A549 (cell line): ENCODE measurements at places on chromosomes 16 and 17. TPM values are rescaled to one million over a fixed set of nuclear protein-coding genes. Genes with fewer than 3 reads are reported as not detected.

PIK3R5 gene
- polyA plus RNA-seq: not detected in 3 replicates

JMJD8 gene
- 72.6 to 77.0 TPM (median 73.7 TPM) in 3 replicates for polyA plus RNA-seq

C16orf86 gene
- 0.05 to 0.21 TPM (median 0.06 TPM) in 3 replicates for polyA plus RNA-seq

RPL19 gene
- 2,724 to 2,918 TPM (median 2,862 TPM) in 3 replicates for polyA plus RNA-seq

CD300E gene
- not detected in 3 replicates for polyA plus RNA-seq

SYT17 gene
- polyA plus RNA-seq: 8.3 to 10.7 TPM (median 9.8 TPM) in 3 replicates

CLDN6 gene
- 0.13 to 0.25 TPM (median 0.20 TPM) in 3 replicates for polyA plus RNA-seq

OR2C1 gene
- polyA plus RNA-seq: not detected in 3 replicates

TLCD2 gene
- polyA plus RNA-seq: 3.1 to 3.8 TPM (median 3.5 TPM) in 3 replicates

TRIM25 gene
- 38.3 to 40.7 TPM (median 39.8 TPM) in 3 replicates for polyA plus RNA-seq

ASPHD1 gene
- polyA plus RNA-seq: 20.6 to 22.2 TPM (median 21.6 TPM) in 3 replicates

NUDT16L1 gene
- polyA plus RNA-seq: 21.8 to 24.4 TPM (median 22.9 TPM) in 3 replicates

GRCh38 chr16:7964167-7964566 lies 626.1 kb downstream of the TMEM114 start:
- no peak for DNase-seq

DNA sequence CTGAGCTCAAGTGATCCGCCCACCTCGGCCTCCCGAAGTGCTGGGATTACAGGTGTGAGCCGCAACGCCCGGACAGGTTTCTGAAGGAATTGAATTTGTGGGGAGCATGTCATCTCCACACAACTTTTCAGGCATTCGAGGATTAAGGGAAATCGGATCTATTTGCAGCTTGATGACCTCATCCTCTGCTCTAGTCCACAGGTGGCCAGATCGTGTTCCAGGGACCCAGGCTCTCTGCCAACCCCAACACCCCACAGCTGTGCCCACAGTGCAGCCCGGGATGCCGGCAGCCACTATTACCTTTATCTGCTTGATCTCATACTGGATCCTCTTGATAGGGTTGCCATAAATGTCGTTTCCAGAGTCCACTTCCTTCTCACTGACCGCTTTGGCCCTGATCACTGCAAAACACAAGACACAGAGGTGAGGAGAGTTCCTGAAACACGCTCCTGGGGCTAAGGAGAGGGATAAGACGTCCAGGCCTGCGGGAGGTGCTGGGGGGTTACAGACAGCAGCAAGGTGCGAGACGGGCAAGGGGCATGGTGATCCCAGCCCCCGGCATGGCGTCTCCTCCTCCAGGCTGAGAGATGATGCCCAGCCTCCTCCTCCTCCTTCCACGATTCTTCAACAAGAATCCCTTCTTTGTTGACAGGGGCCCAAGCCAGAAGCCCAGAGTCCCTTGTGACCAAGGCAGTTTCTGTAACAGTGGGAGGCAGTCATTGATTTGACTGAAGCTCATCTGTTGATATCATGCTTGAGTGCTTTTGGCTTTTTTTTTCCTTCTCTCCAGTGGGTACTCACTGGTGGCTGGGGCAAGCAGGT lies 29.3 kb downstream of the CEP295NL start:
- no peak for DNase-seq

DNA sequence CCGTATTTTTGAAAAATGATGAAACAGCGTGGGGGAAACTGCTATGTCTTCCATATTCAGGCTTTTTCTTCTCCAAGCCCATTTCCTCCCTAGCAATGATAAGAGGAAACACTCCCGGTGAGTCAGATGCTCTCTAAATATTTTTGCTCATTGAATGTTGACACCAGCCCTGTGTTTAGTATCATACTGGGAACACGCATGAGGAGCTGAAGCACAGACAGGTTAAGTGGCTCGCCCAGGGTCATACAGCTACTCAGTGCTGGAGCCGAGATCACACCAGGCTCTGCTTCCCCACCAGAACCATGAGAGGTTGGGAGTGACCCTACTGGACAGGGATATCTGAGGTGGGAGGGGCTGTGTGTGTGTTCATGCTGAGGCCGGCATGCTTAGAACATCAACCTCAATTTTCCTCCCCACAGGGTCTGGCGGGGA lies 37.8 kb upstream of the ADGRG1 start:
- peak; percentile 44 for DNase-seq

DNA sequence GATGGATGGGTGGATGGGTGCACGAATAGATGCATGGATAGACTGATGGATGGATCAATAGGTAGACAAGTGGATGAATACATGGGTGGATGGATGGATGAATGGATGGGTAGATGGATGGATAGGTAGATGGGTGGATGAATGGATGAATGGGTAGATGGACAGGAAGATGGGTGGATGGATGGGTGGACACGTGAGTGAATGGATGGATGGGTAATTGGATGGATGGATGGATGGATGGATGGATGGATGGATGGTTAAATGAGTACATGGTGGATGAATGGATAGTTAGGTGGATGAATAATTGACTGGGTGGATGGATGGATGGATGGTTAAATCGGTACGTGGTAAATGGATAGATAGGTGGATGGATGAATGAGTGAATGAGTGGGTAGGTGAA lies 89.7 kb upstream of the ZNF469 start:
- no peak for DNase-seq

DNA sequence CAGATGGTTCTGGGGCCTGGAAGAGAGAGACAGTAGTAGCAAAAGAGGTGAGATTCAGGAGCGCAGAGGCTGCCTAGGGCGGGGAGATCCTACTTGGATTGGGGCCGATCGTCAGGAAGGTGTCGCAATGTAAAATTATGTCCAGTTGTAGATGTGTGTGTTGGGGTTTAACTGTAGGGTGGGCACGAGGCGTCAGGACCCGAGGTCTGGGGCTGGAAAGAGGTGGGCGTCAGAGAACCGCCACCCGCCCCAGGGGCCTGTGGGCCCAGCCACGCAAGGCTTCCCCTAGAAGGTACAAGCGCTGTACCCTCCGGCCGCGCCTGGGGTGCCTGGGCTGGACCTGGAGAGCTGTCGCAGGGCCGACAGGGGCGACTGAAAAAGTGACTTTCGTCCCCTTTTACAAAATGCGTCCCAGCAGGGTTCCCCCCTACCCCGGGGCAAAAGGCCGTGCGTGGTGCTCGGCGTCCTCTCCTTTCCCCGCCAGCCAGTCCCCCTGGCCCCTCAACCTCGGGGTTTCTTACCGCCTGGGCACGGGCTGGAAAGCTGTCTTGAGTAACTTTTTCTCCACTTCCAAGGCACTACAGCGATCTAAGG lies 2.8 kb downstream of the IRX3 start:
- DNase-seq: no peak

DNA sequence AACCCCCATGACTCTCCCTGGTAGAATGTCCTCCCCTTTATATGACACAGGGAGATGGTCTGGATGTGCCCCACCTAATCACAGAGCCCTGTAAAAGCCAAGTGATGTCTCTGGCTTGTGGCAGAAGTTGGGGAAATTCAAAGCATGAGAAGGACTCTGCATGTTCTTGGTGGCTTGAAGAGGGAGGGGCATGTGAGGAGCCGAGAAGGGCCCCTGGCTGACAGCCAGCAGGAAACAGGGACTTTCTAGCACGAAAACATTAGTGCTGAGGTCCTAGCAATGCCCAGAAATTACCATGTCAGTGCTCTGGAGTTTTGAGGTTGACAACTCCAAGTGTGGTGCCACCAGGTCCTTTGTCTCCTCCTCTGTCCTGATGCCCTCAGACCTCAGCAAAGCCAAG lies 75.9 kb downstream of the USP22 start:
- DNase-seq: no peak

- no peak for DNase-seq
Observed at GRCh38 chr17:4974115-4974670, 6.6 kb upstream of the SPAG7 start.

- no peak for DNase-seq
Observed at GRCh38 chr16:70676675-70677498, 9.0 kb downstream of the MTSS2 start.

GRCh38 chr17:77679589-77679988 lies 278.9 kb upstream of the TNRC6C start:
- DNase-seq: no peak
